ENCODE measurements at places on chromosomes 12 and 14. TPM values are rescaled to one million over a fixed set of nuclear protein-coding genes. Genes with fewer than 3 reads are reported as not detected.

DNA sequence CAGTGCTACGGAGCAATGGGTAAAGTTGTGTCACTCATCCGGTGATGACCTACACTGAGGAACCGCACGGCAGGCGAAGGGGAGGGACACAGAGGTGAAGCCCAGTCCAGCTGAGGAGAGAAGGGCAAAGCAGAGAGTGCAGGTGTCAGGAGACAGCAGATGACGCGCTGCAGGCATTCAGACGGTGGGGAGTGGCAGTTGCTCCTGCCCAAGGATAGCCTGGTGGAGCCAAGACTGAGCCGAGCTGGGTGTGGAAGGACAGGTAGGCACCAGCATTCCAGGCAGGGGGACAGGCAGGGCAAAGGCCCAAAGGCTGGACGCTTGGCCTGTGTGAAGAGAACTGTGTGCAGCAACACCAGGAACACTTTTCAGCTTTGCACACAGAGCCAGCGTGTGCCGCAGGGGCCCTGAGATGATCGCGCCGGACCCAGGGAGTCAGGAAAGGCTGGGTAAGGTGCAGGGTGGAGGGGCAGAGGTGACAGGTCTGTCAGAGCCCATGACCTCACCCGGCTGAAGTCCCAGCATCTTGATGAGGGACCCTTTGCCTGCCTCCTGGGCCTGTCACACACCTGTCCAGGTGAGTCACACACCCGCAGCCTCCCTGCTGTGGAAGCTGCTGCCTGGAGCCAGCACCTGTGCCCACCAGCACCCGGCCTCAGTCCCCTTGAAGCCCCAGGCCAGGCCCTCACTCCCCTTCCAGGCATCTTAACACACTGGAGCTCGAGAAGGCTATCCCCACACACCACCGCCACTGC is 48.4 kb downstream of the TSPAN11 start:
- DNase-seq = no peak

DNA sequence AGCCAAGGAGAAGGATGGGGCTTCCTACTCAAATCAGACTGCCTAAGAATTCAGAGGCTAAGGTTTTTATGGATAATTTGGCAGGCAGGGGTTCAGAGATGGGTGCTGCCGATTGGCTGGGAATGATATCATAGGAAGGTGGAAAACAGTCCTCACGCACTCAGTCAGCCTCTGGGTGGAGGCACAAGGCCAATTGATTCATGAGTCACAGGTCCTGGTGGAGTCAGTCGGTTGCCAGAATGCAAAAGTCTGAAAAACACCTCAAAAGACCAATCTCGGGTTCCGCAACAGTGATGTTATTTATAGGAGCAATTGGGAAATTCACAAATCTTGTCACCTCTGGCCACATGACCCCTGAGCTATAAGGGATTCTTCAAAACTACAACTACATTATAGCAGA is 105.5 kb downstream of the GXYLT1 start:
- no peak for DNase-seq

DNA sequence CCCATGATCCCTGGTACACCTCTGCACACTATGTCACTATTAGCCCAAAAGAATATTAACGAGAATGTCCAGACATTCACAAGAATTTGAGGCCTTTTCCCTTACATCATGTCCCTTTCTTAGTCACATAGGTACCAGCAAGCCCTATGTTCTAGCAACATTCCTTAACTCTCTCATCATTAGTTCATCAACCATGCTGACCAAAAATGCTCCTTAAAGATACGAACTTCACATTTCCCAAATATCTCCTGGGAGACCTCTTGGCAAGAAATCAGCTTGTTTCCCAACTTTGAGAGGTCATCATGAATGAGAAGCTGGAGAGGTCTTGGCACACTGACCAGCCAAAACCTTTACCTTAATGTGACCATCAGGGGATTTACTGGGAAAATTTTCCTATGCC is 4.6 kb downstream of the SALL2 start:
- no peak for DNase-seq

GRCh38 chr12:53499266-53500141 is at the start of gene MAP3K12:
Gene MAP3K12, minus strand, starts transcription at chr12:53499458. Its CDS starts 12,067 bp downstream, at chr12:53487391.
- DNase-seq = peak; percentile 68

- DNase-seq = no peak
Measured at GRCh38 chr12:69481133-69481532, 10.9 kb downstream of the FRS2 start.

- DNase-seq = no peak
Measured at GRCh38 chr14:24965934-24966578, 83.9 kb downstream of the STXBP6 start.

DNA sequence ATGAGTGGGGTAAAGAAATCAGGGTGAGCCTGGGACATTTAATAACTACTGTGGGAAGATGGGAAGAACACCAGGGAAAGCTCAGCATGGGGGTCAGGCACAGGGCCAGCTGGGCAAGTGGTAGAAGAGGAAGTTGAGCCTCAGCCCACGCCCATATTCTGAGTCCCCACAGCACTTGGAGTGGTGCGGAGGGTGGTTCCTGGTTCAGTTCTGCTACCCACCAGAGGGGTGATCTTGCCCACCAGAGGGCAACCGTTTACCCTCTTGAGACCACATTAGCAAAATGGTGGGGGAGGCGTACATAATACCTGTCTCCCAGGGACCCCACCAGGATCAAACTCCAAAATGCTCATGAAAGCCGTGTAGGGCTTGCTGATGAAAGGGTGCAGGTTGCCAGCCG is 16.8 kb upstream of the ANKRD33 start:
- DNase-seq = no peak

- no peak for DNase-seq
Measured at GRCh38 chr12:12392413-12392812, 35.5 kb downstream of the BORCS5 start.

PSEN1 gene
- total RNA-seq = 28.2 TPM

SYCP3 gene
- total RNA-seq = not detected

All from right lobe of liver (tissue), 6 donors.